ENCODE measurements at places on chromosomes 2 and 18.

- DNase-seq: no peak
Measured at GRCh38 chr2:143051465-143051864, 77.8 kb upstream of the ARHGAP15 start.

- DNase-seq: no peak
Measured at GRCh38 chr2:39546937-39547336, 109.9 kb upstream of the MAP4K3 start.

DNA sequence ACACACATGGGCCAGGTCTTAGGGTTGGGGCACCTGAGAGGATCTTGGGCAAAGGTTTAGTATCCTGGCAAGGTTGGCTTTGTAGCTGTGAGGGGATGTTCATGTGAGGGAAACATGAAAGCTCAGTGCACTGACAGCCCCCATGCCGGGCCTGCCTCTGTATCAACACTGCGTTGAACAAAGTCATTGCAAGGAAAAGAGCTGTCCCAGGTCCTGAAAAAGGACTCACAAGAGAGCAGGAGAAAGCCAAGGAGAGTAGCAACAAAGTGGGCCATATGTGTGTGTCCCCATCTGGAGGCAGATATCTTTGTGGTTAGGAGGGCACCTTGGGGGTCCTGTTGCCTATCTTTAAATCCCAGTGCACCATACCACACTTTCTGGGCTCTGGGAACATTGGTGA lies 237.8 kb upstream of the THSD7B start:
- DNase-seq: no peak

- no peak for DNase-seq
Measured at GRCh38 chr2:129347486-129348217, 631.8 kb upstream of the RAB6C start.

DNA sequence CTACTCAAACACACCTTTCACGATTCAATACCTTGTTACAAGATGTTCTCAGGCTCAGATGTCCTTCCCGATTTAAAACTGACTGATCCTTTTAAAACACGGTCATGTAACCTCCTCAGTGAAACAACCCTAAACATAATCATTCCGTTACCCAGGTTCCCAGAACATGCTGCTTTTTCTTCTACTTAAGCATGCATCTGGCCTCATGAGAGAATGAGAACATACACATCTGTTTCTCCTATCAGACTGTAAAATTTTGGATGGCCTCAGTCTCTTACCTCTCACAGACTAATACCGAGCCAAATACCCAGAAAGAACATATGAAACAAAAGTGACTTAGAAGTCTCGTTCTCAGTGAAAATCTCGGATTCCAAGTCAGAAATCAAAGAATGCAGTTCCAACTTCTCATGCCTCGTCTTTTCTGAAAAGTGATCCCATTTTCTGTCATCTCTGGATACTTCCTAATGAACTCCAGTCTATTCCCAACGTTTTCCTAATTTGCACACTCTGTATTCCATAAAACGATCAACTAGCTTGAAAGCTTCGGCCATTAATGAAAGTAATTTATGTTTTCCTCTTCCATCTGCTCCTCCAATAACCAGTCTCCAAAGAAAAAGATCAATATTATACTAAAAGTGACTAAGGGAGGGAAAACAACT lies 919 bp downstream of the SF3B1 start:
- no peak for DNase-seq

GRCh38 chr2:229344151-229344551 lies 73.1 kb upstream of the PID1 start:
- no peak for DNase-seq

DNA sequence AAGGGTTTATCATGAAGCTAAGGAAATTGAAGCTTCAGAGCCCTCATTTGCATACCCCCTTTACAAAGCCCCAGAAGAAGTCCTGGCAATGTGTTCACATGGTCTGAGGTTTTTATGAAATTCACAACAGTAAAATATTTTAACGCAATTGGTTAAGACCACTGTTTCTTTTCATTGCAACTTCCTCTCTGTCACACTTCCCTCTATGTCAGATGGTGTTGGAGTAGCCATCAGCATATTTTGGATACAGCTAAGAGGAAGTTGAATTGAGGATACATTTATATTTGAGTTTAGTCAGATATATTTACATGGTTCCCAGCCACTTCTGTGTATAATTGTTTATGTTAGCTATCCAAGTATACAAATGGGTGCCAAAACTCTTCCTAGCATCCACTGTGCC lies 170.0 kb downstream of the TXNL1 start:
- no peak for DNase-seq

DNA sequence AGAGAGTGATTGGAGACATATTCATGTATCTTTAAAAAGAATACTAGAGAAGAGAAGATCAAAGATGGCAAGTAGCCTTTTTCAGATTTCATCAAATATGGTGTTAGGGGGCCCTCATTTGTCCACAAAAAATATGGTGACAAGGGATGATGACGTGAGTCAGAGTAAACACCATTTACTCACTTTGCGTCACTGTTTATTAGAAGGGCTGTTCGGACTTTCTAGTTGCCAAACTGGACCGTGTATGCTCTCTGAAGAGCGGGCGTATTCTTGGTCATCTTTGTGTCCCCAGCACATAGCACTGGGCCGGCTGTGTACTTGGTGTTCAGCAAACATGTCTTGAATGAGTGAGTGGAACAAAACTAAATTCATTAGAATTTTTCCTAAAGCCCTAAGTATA lies 37.5 kb downstream of the TTC39C start:
- no peak for DNase-seq

DNA sequence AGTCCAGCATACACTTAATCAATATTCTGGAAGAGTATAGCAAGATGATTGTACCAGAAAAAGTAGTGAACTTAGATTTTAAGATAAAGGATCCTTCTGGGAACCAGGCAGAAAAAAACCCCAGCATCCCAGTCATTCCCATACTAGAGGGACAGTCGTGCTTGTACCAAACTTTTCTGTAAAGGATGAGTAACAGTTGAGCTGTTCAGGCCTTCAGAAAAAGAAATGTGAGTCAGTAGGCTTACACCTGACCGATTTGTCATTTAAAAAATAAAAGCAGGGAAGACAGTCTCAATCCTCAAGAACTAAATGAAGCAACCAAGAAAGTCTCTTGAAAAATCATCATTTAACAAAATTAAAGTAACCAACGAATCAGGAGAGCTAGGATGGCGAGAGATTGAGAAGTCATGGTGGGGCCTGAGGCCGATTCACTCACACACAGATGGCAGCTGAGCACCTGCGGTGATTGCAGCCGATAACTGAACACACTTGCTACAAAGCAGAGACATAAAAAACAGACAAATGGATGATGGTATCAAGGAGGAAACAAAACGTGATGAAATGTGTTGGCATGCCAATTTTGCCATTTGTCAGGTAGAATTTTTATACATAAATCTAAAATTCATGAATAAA lies 170.0 kb upstream of the ALKAL2 start:
- DNase-seq: no peak

DNA sequence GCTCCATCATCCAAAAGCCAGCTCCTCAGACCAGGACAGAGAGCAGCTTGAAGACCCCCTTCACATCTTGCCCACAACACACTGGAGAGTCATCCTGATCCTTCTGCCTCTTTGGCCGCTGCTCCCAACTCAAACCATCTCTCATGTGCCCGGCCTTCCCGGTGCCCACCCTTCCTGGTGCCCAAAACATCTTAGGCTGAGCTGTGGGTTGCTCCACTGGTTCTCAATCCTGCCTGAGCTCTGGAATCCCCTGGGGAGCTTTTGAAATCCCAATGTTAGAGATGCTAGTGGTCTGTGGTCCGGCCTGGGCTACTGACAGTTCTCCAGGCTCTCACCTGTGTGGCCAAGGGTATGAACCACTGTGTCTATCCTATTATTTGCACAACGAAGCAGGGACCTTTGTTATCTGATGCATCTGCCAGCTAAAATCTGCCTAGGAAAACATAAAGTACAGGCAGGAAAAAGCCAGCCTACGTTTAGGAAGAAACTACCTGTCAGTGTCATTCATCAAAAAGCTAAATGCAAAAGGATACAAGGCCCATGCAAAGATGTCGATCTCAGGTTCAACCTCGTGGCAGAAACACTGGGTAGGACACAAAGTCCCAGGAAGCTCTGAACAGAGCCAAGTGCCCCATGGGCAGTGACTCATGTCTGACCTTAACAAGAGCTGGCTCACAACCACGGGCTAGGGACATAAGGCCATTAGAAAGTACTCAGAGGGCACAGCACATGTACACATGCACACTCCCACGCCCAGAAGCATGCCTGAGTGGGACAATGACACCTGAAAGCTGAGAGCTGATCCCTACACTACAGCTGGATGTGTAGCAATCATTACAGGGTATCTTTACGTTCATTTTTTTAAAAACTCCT lies 30.8 kb downstream of the TBC1D8 start:
- DNase-seq: no peak

GRCh38 chr2:144848423-144848822 lies 328.5 kb upstream of the ZEB2 start:
- no peak for DNase-seq

DNA sequence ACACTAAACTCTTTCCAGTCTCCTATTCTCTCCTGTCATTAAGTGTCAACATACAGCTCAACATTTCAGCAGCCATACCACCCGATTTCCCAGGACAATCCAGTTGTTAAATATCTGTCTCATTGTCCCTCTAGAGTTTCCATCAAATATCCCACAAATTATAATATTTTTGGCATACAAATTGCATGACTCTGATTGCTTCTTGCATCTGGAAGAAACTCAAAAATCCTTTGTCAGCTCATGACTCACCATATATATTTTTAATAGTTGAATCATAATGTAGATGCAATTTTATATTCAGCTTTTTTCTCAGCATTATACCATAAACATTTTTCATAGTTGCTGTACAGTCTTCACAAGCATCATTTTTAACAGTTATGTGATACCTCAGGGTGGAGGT lies 7.2 kb downstream of the SLC30A3 start:
- DNase-seq: no peak

GRCh38 chr18:49625021-49625691 lies 63.3 kb downstream of the LIPG start:
- DNase-seq: no peak

DNA sequence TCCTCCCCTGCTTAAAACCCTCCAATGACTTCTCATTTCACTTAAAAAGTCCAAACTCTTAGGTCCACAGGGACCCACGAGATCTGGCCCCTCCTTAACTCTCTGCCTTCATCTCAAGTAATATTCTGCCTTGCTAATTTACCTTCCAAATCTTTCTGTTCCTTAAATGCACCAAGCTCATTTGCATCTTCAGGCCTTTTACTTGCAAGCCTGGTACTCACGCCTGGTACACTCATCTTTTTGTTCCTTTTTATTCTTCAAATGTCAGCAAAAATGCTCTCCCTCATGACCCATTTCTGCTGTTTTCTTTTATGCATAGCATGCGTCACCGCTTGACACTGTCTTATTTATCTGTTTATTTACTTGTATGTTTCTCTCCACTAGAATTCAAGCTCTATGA lies 2.7 kb upstream of the WIPF1 start:
- no peak for DNase-seq

- no peak for DNase-seq
Measured at GRCh38 chr2:58319481-58319880, 78.4 kb upstream of the FANCL start.

DNA sequence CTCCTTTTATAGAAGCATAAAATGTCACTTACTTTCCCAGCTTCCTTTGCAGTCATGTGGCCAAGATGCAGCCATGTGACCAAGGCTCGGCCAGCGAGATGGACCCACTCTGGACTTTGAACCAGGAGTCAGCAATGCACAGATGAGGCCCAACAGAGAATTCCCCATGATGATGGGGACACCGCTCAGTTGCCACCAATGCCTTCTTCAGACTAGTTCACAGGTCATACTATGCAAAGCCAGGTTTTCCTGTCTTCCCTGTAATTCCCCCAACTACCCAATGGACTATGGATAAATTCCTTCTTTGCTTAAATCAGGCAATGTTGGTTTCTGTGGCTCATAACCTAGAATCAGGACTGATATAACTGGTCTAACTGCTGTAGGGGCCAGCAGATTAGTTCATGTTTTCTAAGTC lies 22.5 kb upstream of the REL start:
- DNase-seq: no peak

- DNase-seq: no peak
Measured at GRCh38 chr2:105571445-105571987, 172.7 kb upstream of the FHL2 start.

- no peak for DNase-seq
Measured at GRCh38 chr18:35088921-35089320, 47.7 kb downstream of the MAPRE2 start.

DNA sequence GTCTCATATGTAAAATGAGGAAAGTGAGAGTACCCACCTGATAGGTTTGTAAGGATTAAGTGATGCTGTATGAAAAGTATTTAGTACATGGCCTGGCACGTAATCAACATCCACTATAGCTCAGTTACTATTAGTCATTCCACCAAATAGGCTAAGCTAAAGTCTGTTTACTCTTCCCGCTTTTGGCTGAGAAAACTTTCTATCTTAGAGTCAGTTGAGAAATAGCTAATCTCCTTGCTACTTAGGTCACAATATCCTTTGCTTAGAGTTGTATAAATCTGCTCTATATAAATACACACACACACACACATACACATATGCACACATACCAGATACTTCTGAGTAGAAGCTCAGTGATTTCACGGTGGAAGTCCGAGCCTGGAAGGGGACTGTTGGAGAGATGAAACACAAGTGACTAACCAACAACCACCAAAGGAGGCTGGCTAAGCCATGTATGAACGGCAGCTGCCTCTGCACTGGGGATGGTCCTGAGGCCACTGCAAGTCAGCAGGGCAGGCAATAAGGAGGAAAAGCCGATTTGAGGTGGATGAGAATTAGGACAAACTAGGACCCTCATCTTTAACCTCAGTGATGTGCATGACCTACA lies 104.6 kb upstream of the EPHA4 start:
- DNase-seq: no peak

GRCh38 chr2:230932556-230933511 lies 7.8 kb upstream of the GPR55 start:
- no peak for DNase-seq

DNA sequence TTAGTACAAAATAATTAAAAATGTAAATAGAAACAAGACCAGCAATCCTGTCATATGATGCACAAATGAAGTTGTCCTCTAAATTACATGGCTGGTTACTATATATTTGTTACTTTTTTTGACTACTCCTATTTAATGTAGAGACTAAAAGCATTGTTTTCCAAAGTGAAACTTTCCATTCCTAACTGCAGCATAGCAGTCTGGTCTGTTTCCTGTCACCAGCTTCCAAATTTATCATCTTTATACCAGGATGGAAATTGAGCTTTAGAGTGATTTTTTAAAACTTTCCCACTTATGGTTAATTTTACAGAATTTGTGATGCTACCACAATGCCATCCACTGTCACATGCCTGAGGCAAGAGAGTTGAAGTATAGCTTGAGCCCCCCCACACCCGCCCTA lies 33.5 kb upstream of the RAB27B start:
- no peak for DNase-seq
